Hypothalamus (tissue), 51 donors: ENCODE measurements at places on chromosomes 2 and 18.

DNA sequence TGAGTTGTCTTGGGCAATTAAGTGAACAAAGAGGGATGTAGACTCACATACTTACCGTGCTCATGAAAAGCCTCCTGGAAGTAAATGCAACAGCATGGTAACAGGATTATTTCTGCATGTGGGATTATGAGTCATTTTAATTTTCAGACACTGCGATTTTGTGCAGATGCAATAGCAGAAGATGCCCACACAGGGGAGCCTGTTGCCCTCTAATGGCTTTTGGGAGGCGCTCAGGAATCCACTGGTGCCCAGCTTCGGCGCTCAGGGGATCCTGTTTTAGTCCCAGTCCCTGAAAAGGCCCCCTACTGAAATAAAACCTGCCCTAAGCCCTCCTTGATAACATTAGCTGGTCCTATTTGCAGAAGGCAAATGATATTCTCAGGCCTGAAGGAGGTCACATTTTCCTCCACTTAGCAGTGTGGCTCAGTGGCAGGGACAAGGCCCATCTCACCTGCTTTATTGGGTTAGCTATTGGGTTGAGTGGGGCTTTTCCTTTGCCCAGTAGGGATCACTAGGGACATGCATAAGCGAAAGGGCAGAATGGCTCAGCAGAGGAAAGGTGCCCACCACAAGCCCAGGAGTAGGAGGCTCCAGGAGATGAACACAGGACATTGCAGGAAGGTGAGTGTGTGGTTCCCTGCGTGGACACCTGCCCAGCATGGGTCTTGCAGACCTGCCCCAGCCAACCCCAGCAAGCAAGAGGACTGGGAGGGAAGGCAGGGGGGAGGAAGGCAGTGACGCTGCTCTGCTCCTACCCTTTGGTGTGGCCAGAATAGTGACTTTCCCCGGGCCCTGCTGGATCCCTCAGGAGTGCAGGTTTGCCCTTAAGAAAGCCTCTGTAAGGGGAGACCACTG lies 26.5 kb upstream of the KCNS3 start:
- DNase-seq, result no peak

- no peak for DNase-seq
Observed at GRCh38 chr18:38635709-38636430, 1070.3 kb upstream of the CELF4 start.

GRCh38 chr18:27713037-27713737 lies 463.7 kb downstream of the CDH2 start:
- DNase-seq, result no peak

DNA sequence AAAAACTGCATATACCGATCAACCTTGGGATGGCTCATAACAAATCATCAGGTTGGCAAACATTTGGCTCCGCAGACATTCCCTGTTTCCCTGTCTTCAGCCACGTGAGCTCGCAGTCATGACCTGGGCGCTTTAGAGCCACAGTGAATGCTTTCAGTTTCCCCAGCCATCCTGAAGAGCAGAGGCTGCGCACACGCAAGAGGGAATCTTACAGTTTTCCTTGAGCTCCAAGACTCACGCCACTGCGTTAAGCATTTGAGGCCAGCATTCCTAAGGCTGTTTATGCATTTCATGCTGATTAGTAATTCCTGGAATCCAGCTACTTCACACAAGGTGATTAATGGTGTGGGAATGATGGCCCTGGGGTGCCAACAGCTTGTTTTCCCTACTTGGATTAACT lies 95.1 kb downstream of the MTCL1 start:
- DNase-seq, result no peak

GRCh38 chr2:138444411-138444810 lies 57.2 kb upstream of the SPOPL start:
- DNase-seq, result no peak

- no peak for DNase-seq
Observed at GRCh38 chr2:168584911-168585310, 128.8 kb downstream of the CERS6 start.

DNA sequence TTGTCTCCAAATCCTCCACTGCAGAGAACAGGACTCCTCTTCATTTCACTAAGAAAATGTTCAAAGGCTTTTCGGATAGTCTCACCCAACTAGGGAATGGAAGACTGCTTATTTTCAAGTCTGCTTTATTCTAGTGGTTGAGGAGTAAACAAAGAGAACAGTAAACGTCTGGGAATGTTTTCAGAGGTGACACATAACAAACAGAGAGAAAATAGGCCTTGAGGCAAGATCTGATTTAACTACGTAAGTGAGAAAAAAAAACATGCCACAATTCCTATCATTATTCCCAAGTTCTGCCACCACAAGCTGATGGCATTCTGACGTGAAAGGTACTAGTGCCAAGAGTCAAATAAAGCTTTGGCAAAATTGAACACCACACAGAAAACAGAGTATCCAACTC lies 16.7 kb upstream of the WIPF1 start:
- no peak for DNase-seq

DNA sequence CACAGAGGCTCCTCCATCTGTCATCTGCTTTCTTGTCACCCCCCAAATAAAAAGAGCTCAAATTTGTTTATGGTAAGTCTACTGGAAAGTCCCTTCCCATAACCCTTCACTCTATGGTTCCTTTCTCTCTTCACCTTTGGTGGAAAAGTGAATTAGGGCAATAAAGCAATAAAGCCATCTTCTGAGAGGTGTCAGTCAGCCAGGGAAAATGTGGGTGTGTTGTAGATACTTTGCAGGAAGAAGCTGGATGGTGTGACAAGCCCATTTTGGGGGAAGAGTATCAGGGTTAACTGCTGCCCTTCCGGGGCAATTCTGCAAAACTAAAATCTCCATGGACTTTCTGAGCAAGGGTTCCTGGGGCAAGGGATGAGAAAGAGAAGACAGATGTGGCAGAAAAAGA lies 197.9 kb downstream of the SH3BP4 start:
- no peak for DNase-seq

DNA sequence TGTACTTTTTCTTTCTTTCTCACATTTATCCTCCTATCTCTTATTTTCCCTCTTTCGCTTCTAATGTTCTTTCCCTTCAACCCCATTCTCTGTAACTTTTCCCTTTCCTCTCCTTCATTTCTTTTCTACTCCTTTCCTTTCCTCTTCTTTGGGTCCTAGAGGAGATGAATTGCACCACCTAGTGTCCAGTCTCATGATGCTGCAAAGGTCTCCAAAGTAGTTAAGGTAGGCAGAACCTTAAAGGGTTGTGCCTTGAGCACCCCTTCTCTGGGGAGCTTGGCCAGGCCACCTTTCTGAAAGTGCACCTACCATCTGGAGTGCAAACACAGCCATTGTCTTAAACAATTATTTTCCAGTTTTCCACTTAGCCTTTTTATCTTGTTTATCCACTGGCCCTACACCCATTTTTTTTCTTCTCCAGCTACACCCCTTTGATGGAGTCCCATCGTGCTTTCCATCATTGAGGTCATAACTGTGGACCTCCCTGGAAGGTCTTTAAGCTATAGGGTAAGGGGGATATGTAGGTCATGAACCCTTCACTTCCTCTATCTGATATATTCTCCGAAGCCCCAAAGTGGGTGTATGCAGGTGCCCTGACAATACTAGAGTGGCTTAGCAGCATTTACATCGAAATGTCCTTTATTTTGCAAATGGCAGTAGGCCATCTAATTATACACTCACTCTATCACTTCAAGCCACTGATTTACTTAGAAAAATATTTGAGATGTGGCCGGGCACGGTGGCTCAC lies 155.9 kb downstream of the ESCO1 start:
- DNase-seq, result no peak

GRCh38 chr18:61580046-61580445 lies 246.8 kb downstream of the CDH20 start:
- DNase-seq, result no peak

DNA sequence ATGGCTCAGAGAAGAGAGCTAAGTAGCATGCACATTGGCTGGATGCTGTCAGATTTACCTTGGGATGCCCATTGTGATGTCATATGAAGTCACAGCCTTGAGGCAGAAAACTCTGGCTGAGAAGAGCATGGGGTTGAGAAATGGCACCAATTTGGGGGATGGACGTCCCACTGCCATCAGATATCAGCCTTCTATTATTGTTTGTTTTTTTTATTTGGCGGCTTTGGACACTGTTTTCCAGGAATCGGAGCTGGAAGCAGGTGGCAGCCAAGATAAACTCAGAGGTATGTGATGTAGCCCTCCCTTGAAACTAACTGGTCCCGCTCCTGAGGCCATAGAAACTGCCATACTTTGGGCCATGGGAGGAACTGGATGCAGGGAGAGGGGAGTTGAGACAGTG lies 40.6 kb downstream of the GCKR start:
- DNase-seq, result no peak

DNA sequence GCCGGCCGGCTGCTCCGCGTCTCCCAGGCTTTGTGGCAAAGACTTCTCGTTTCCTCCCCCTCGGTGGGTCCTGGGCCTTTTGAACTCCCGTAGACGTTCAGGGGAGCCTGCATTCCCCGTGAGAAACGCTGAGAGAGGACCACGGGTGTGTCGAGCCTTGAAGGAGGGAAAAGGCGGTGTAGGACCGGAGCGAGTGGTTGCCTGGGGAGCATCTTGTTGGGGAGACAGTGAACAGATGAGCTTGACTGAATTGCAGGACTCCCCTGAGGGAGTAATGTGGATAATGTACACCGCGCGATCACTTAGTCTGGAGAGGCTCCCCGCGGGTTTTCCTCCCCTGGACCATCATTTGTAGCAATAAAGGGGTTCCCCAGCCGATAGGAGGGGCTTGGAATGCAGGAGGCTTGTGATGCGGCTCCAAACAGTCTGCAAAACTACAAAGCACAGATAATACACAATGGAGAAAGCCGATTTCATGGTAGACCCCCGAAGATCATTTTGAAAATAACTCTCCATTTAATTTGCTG lies 769 bp downstream of the ALMS1 start:
- no peak for DNase-seq

DNA sequence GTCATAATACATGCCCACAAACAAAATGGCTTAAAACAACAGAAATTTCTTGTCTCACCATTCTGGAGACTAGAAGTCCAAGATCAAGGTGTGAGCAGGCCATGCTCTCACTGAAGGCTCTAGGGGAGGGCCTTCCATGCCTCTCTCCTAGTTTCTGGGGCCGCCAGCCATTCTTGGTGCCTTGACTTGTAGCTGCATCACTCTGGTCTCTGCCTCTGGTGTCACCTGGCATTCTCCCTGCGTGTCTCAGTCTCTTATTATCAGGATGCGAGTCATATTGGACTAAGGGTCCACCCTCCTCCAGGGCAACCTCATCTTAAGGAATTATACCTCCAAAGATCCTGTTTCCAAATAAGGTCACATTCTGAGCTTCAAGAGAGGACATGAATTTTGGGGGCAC lies 76.1 kb downstream of the KCNF1 start:
- no peak for DNase-seq

- no peak for DNase-seq
Observed at GRCh38 chr2:171579481-171579880, 57.2 kb downstream of the CYBRD1 start.

DNA sequence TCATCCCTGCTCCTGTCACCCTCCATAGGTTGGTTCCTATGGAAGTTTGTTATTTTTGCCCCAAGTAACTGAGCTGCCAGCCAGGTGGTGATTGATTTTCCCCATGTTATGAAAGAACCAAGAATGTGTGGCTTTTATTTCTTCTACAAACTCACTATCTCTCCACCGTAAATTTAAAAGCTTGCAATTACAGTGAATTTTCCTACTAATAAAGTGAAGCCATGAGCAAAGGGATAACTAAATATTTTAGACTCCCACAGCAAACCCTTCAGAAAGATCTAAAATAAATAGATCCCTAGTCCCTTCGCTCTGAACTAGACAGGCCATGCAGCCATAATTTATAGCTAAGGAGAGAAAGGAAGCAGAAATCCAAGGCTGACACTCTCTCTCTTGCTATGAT lies 6.2 kb upstream of the KIAA2012 start:
- DNase-seq, result no peak

DNA sequence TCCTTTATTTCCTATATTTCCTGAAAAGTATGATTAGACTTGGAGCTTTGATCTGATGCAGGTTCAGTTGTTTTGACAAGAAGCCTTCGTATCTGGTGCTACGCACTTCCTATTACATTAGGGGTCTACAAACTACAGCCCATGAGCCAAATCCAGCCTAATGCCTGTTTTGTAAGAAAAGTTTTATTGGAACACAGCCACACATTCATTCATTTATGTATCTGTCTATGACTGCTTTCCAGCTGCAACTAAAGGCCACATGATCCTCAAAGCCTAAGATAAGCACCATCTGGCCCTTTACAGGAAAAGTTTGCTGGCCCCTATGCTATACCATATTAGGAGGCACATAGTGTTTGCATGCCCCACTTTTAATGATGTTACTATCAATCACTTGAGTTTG lies 26.0 kb downstream of the EIF2AK3 start:
- no peak for DNase-seq

- DNase-seq, result no peak
Observed at GRCh38 chr2:64652231-64653108, 1.2 kb downstream of the SERTAD2 start.

- DNase-seq, result no peak
Observed at GRCh38 chr2:209138079-209138478, 285.8 kb upstream of the MAP2 start.

GRCh38 chr2:1483551-1483950 lies 70.3 kb downstream of the TPO start:
- DNase-seq, result no peak

DNA sequence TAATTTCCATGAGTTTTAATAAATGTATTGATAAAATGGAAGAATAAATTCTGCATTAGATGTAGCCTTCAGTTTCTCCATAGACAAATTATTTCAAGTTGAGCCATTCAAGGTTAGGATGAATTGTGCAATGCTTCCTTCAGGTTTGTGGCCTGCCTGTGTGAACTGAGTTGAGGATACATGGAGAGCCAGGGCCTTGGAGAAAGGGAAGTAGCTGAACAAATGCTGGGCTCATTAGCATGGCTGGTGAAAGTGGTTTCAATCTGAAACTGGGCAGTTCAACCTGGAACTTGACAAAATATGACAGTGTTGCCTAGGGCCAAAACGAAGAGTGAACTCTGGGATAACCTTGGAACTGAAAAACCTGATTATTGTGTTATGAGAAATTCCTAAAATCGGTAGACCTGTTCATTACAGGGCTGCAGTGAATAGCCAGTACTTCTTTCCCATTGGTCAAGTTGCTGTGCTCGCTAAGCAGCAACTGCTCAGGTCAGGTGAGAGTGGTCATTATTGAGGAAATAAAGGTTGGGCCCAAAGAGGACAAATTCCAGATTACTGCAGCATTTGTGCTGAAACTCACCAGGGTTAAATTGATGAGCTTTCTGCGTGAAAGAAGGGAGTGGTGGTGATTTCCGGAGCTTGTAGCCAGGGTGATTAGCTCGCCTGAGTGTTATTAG lies 12.7 kb downstream of the INPP1 start:
- DNase-seq, result no peak
